ENCODE measurements at places on chromosomes 7 and 10. TPM values are rescaled to one million over a fixed set of nuclear protein-coding genes. Genes with fewer than 3 reads are reported as not detected.

The TDRD1 gene
- not detected for total RNA-seq

The ENO4 gene
- total RNA-seq = 1.4 TPM

The MBLAC1 gene
- 2.7 TPM for total RNA-seq

The SAMD9L gene
- total RNA-seq = 55.6 TPM

The ZNF680 gene
- total RNA-seq = 5.6 TPM

The PAPOLB gene
- total RNA-seq = not detected

The PRKAR2B gene
- total RNA-seq = 7.6 TPM

The CRYGN gene
- not detected for total RNA-seq

The DNMBP gene
- 17.7 TPM for total RNA-seq

DNA sequence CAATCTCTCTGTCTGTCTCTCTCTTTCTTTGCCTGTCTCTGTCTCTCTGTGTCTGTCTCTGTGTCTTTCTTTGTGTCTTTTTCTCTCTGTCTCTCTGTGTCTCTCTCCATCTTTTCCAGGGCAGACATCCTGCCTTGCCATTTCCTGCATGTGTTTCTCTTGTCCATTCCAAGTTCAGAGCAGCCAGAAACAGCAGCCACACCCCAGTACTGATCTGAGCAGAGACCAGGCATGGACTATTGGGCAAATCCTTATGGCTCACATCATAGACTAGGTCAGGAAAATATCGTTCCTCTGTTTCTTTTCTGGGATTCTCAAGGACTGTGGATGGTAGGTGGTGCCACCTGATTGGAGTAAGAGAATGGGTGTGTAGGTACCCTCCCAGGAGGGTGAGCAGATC is 95.8 kb downstream of the RAMP3 start:
- peaks cover 4% of the 10 kb centered on the region for H3K27me3 ChIP-seq
- DNase-seq = no peak
- H3K36me3 ChIP-seq = no peaks in the 10 kb centered on the region
- H3K27ac ChIP-seq = no peak overlapping the region
- no peaks in the 10 kb centered on the region for H3K4me1 ChIP-seq

DNA sequence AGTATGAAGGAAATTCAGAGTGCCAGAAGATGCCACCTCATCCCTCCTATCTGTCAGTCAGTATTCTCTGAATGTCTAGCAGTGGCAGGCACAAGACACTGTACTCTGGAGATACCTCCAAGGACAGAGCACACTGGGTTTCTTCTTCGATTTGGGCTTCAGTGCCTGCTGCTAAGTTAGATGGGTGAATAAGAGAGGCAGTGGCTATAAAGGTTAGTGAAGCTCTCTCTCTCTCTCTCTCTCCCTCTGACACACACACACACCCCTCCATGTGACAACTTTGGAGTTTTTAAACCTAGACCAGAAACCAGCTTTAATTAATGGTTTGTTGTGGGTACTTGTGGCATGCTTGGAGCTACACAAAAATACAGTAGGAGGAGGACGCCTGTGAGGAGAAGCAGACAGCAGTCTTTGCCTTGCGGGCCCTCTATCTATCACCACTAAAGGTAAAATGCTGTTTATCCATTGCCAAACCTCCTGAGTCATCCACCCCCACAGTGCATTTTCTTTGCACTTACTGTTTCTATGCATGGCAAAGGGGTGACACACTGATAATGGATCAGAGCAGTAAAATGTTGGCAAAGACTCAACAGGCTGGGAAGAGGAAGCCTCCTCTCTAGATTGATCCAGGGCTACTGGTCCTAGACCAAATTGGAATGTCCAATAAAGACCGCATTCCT is 102.5 kb downstream of the TRIL start:
- peak; percentile 98 for DNase-seq
- H3K36me3 ChIP-seq = no peaks in the 10 kb centered on the region
- H3K27me3 ChIP-seq = peaks cover 21% of the 10 kb centered on the region
- H3K4me1 ChIP-seq = peaks cover 18% of the 10 kb centered on the region
- H3K4me3 ChIP-seq = no peak overlapping the region
- H3K27ac ChIP-seq = peak overlapping the region; percentile 74

DNA sequence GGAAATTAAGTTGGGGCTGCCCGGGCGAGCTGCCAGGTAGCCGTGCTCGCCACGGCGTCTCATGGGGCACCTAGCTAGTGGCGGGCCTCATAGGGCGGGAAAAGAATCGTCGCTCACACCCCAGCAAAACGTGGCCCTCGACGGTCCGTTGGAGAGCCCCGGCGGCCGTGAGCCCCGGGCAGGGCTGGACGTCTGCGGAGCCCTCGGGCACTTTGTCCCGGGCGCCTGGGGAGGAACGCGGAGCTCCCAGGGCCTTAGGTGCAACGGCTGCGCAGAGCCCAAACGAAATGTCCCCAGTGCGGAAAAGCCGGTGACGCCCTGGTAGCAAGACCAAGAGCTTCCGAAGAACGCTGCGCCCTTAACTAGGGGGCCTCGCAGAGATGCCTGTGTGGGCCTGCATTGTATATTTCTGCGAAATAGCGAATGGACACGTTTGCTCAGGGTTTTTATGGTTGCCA is 866 bp upstream of the SFMBT2 start:
- H3K4me1 ChIP-seq = peaks cover 29% of the 10 kb centered on the region
- DNase-seq = no peak
- H3K4me3 ChIP-seq = no peak overlapping the region
- H3K36me3 ChIP-seq = no peaks in the 10 kb centered on the region
- H3K27ac ChIP-seq = no peak overlapping the region

DNA sequence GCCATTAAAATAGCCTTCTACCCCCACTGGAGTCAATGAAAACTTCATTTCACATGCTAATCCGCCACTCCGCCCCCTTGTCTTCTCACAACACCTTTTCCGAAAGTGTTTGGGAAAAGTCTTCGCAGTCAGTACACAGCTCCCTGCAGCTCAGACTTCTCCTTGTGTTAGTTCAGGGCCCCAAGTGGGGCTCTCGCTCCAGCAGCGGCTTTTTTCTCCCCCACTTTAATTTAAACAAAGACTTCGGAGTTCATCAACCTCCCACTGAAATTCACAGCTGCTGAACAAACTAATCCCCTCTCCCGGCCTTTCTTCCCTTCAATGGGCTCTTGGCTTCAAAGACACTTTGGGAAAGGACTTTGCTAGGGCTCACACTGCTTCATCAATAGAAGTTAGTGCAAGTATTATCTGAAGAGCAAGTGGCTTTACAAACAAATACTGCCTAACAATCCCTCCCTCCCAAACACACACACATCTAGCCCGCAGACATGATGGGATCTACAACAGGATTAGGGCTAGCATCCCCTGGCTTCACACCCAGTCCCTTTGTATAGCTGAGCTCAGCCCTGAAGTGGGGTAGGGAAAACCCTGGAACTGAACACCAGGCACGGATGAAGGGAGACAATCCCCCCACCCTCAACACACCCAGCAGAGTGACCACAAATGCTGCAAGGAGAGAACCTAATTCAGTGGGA is 23.1 kb downstream of the WNT8B start:
- no peak for DNase-seq
- peaks cover 20% of the 10 kb centered on the region for H3K27me3 ChIP-seq
- no peaks in the 10 kb centered on the region for H3K36me3 ChIP-seq
- H3K4me3 ChIP-seq = no peak overlapping the region
- H3K27ac ChIP-seq = no peak overlapping the region

- no peaks in the 10 kb centered on the region for H3K27me3 ChIP-seq
- H3K4me1 ChIP-seq = peaks cover 71% of the 10 kb centered on the region
- DNase-seq = no peak
Measured at GRCh38 chr10:13706604-13707003, 119.8 kb downstream of the PRPF18 start.

- H3K4me1 ChIP-seq = peaks cover 19% of the 10 kb centered on the region
- no peak overlapping the region for H3K4me3 ChIP-seq
- H3K27me3 ChIP-seq = no peaks in the 10 kb centered on the region
- no peak overlapping the region for H3K27ac ChIP-seq
Measured at GRCh38 chr10:76086761-76087639, 655.6 kb downstream of the LRMDA start.

- no peaks in the 10 kb centered on the region for H3K27me3 ChIP-seq
- no peaks in the 10 kb centered on the region for H3K36me3 ChIP-seq
- no peak overlapping the region for H3K4me3 ChIP-seq
- DNase-seq = no peak
- no peak overlapping the region for H3K27ac ChIP-seq
Measured at GRCh38 chr10:2964632-2965296, 102.6 kb upstream of the PFKP start.

- peaks cover 13% of the 10 kb centered on the region for H3K4me1 ChIP-seq
- DNase-seq = no peak
- H3K27ac ChIP-seq = no peak overlapping the region
- H3K27me3 ChIP-seq = no peaks in the 10 kb centered on the region
- H3K36me3 ChIP-seq = peaks cover 5% of the 10 kb centered on the region
Measured at GRCh38 chr10:59814878-59815277, 61.6 kb upstream of the MRLN start.

- peak; percentile 94 for DNase-seq
- H3K27ac ChIP-seq = peak overlapping the region; percentile 71
- peaks cover 42% of the 10 kb centered on the region for H3K4me1 ChIP-seq
- no peaks in the 10 kb centered on the region for H3K27me3 ChIP-seq
- H3K36me3 ChIP-seq = no peaks in the 10 kb centered on the region
Measured at GRCh38 chr10:110353244-110354119, 48.8 kb upstream of the SMNDC1 start.

DNA sequence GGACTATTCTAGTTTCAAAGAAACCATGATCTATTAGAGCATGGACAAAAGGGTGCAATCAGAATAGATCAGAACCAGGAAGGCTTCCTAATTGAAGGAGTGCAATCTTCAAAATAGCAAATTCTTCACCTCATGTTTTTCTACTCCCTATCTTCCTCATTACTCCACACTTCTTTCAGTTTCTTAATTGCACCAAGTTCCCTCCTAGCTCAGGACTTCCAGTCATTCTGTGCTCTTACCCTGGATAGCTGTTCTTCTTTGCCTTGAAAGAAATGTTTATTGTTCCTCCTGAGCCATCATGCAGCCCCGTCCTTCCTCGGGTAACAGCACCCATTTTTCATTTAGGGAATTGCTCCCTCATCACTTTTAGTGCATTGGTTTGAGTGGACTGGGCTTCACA is 23.1 kb downstream of the TRPV5 start:
- no peaks in the 10 kb centered on the region for H3K36me3 ChIP-seq
- H3K4me1 ChIP-seq = no peaks in the 10 kb centered on the region
- H3K27ac ChIP-seq = no peak overlapping the region
- DNase-seq = no peak
- H3K27me3 ChIP-seq = no peaks in the 10 kb centered on the region

DNA sequence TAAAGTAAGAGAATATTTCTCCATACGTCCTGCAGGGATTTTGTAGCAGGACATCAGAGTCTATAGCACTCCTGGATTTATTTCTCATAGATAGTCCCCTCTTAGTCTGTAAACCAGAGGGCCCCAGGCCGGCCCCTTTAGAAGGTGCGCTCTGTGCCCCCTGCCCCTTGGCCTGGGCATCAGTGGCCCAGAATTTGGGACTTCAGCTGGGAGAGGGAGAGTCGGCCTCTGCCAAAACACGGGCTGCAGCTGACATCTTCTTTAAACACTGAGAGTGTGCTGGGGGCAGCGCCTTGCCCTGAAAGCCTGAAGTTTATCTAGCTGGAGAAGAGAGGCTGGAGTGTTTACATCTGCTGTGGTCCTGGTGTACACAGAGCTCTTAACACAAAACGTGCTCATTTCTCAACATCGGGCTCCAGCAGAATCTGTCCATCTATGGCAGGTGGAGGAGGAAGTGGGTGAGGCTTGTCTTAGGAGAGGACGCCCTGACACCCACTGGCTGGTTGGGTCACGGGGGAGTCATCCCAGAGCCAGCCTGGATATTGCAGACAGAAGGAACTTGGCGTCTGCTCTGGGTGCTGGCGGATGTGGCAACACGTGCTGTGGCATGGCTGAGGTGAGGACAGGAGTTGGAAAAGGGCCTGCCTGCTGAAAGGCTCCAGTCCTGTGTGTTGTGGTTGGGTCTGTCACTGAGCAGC is 5.0 kb upstream of the TACR2 start:
- H3K4me3 ChIP-seq = no peak overlapping the region
- no peak overlapping the region for H3K27ac ChIP-seq
- H3K4me1 ChIP-seq = no peaks in the 10 kb centered on the region
- DNase-seq = no peak
- H3K27me3 ChIP-seq = peaks cover 4% of the 10 kb centered on the region

DNA sequence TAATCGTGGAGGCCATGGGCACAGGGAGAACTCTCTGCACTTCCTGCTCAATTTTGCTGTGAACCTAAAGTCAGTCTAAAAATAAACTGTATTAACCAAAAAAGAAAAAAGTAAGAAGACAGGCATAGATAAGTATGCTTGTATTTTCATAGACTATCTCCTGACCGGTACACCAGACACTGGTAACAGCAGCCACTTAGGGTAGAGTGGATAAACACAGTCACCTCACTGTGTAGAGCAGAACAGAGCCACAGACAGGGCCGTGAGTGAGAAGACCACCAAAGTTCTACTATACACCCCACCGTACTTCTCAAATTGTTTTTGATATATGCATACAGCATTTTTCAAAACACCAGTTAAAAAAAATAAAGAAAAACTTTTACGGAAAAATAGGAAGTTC is 25.0 kb downstream of the NUDCD3 start:
- H3K27ac ChIP-seq = no peak overlapping the region
- DNase-seq = no peak
- peaks cover 34% of the 10 kb centered on the region for H3K4me1 ChIP-seq
- peaks cover 8% of the 10 kb centered on the region for H3K36me3 ChIP-seq

- H3K4me1 ChIP-seq = no peaks in the 10 kb centered on the region
- H3K27ac ChIP-seq = no peak overlapping the region
- no peaks in the 10 kb centered on the region for H3K27me3 ChIP-seq
- no peak for DNase-seq
- H3K4me3 ChIP-seq = no peak overlapping the region
- H3K36me3 ChIP-seq = no peaks in the 10 kb centered on the region
Measured at GRCh38 chr7:44893710-44894234, 8.4 kb upstream of the PURB start.

DNA sequence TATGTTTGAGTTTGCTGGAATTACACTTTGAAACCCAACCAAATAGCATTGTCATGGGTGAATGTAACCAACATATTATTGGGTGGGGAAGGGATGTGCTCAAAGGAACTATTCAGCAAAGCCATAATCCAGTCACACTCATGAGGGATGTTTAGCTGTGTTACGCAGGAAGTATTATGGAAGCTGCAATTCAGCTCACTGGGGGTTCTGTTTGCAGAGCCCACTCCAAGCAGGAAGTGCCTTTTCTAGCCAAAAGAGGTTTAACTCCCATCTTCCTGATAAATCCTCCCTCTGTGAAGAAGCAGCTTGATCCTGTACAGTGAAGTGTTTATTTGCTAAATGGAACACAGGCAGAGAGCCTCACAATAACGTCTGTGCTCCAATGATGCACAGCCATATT is 172.5 kb downstream of the GLI3 start:
- no peak overlapping the region for H3K4me3 ChIP-seq
- H3K27me3 ChIP-seq = no peaks in the 10 kb centered on the region
- DNase-seq = no peak

DNA sequence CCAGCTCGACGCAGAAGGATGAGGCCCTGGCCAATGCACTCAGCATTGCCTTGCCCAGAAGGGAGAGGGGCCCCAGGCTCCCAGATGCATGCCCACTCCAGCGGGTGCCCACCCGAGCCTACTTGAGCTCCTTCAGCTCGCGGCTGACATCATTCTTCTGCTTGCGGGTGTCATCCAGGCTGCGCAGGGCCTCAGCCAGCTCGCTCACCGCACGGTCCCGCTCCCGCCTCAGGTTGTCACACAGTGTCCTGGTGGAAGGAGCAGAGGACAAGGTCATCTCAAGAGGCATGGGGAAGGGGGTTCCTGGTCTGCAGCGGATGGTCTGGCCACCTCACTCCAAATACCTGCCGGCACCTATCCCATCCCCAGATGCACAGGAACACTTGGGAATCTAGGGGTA is 92.8 kb downstream of the DLG5 start:
- no peaks in the 10 kb centered on the region for H3K27me3 ChIP-seq
- no peak overlapping the region for H3K4me3 ChIP-seq
- H3K4me1 ChIP-seq = peaks cover 21% of the 10 kb centered on the region
- peaks cover 24% of the 10 kb centered on the region for H3K36me3 ChIP-seq

Measured in astrocyte (in vitro differentiated cells and primary cell).